ENCODE measurements at places on chromosomes 2 and 18.

- no peak for DNase-seq
These were observed 59.6 kb upstream of the ZFP36L2 start for GRCh38 chr2:43285987-43286386.

DNA sequence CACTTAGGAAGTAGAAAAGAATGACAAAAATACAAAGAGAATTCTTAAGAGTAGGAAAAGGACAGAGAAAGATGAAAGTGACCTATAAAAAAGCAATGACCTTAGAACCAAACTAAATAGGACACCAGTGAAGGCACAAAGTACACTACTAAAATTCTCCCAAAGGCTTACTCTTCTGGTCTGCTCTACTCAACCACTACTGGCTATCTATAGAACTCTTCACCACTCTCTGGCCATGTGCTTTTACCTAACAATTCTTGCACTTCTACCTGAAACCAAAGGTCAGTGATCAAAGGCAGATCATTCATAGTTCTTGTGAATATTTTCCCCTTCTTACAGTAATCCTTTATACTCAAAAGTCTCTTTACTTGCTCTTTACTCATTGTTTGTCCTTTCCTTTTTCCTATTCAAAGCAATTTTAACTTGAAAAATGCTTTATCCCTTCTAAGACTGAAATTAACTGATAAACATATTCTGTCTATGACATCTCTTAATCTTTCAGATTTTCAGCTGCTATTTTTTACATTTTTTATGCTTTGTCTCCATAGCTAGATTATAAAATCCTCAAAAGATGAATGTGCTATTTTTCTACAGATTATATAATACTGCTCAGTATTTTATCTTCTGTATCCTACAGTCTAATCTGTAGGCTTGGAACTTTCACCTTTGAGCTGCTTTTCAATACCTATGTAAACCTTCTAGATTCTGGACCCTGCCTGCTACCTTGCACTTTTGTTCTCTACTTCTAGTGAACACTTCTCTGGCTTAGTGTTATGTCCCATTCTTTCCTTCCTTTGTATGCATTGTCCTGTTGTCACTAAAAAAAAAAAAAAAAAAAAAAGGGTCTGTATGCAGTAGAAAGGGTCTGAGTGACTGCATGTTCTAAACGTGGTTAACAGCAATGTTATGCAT is 64.6 kb downstream of the NCKAP1 start:
- no peak for DNase-seq

- no peak for DNase-seq
These were observed 198.1 kb upstream of the RASGRP3 start for GRCh38 chr2:33278245-33278943.

DNA sequence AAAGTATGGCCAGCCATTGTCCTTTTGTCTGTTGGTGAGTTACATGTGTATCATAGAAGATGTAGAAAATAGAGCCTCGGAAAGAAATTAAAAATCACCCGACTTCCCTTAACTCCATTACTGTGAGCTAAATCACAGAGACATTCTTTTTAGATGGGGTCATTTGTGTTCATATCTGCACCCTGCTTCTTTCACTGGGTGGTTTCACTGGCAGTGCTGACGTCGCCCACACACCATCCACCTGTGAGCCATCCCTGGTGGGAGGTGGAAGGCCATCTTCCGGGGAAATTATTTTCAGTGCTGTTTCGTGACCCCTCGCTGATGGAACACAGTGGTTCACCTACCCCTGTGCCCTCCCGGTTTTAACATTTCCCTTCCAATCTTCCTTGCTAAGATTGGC is 21.2 kb downstream of the SH3BP4 start:
- no peak for DNase-seq

DNA sequence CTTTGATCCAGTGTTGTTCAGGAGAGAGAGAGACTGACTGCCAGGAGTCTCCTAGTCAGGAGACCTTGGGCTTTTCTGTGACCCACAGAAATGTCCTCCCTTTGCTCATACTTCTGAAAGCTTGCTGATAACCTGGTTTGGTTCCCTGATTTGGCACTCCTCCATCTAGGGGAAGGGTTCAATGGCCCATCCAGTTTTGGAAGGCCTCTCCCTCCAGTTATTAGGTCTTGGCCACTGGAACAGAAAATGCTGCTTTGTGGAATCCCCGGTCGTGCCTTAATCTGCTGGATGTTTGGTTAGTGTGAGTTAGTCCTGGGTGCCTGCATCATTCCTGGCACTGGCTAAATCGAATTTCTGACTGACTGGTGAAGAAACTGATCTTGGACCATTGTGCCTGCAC is 35.7 kb downstream of the KDM3A start:
- no peak for DNase-seq

DNA sequence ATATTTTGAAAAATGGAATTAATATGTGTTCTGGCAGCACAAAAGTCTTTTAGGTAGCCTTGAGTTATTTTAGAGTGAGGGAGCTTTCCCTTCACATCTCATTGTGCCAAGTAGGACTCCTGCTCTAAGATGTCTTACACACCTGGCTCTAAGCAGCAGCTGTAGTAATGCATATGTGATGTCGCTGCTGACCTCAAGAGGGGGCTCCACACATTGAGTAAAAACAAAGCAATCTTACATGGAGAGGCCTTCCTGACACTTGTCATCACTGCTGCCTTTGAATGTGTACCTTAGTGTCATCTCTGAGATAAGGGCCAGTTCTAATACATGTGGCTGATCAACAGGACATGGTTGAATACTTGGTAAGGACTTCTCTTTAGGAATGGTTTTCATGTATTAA is 75.8 kb downstream of the ACTR3 start:
- no peak for DNase-seq

- DNase-seq, result peak; percentile 53
These were observed 183.4 kb upstream of the FN1 start for GRCh38 chr2:215619022-215619958.

DNA sequence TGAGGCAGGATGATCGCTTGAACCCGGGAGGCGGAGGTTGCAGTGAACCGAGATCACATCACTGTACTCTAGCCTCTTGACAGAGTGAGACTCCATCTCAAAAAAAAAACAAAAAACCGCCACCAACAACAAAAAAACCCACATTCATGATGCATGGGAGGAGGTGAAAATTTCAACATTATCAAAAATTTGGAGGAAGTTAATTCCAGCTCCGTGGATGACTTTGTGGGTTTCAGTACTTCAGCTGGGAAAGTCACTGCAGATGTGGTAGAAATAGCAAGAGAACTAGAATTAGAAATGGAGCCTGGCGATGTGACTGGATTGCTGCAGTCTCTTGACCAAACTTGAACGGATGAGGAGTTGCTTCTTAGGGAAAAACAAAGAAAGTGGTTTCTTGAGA is 74.3 kb downstream of the PRKCE start:
- DNase-seq, result no peak

GRCh38 chr18:77557046-77557587 is 307.5 kb downstream of the GALR1 start:
- peak; percentile 63 for DNase-seq

DNA sequence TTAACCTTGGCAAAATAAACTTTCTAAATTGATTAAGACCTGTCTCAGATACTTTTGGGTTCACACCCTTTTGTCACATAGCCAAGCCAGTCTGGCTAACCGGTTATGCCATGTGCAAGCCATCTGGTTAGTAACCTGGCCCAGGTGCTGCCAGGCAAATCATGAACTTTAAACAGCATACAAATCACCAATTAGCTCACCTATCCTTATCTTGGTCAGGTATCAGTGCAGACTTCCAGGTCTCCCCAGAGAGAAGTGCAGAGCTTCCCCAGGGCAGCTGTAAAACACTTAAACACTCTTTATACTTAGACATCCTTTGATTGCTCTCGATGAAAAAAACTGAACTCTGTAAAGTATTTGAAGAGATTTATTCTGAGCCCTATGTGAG is 14.9 kb upstream of the MC5R start:
- DNase-seq, result no peak

- DNase-seq, result no peak
These were observed 68.5 kb downstream of the PLB1 start for GRCh38 chr2:28564346-28564745.

DNA sequence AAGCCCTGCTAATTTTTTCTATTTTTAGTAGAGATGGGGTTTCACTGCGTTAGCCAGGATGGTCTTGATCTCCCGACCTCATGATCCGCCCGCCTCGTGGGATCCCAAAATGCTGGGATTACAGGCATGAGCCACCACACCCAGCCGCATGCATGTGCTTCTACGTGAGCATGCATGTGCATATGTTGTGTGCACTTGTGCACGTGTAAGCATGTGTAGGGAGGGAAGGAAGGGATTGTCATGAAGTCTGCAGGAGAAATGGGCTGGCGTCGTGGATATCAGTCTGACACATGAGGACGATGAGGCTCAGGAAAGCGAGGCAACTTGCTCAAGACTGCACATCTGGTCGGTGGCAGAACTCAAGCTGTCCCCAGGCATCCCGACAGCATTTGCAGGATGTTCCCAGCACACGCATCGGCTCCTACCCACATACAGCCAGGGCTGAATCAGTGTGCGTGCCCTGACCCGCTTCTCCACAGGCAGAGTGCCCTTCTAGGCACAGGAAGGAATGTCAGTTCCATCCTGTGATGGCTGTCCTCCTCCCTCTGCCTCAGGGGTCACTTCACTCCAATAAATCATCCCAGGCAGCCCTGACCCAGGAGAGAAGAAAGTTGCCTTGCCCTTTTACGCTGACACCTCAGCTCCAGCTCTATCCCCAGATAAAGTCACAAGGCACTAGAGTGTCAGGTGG is 49.9 kb upstream of the SLC14A2 start:
- DNase-seq, result no peak

DNA sequence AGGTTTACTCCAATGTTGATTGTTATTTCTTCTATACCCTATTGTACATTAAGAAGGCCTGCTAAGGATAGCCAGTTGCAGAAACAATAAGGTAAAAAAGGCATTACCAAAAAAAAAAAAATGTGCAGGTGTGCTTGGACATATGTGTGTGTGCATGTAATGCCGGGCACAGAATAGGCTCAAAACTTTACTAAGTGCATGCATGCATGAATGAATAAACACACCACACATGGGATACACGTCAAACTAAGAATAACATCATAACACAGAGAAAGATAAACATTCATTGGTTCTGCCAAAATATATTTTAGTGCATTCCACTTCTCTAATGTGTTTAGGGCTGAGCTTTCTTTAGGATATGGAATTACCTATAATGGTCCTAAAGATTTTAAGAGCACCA is 298.2 kb downstream of the TCF4 start:
- DNase-seq, result no peak

GRCh38 chr2:105329561-105330495 is at the start of gene TGFBRAP1:
TGFBRAP1 (minus strand) TSS chr2:105329735; CDS start chr2:105308301, 21,434 bp downstream.
- DNase-seq, result peak; percentile 75

GRCh38 chr2:187544371-187545080 is 9.7 kb downstream of the TFPI start:
- no peak for DNase-seq

- no peak for DNase-seq
These were observed 286.8 kb downstream of the MYCN start for GRCh38 chr2:16226943-16227664.

GRCh38 chr18:2969695-2970094 is 43.2 kb downstream of the LPIN2 start:
- no peak for DNase-seq

- DNase-seq, result no peak
These were observed 19.2 kb upstream of the IL36G start for GRCh38 chr2:112958428-112959108.

DNA sequence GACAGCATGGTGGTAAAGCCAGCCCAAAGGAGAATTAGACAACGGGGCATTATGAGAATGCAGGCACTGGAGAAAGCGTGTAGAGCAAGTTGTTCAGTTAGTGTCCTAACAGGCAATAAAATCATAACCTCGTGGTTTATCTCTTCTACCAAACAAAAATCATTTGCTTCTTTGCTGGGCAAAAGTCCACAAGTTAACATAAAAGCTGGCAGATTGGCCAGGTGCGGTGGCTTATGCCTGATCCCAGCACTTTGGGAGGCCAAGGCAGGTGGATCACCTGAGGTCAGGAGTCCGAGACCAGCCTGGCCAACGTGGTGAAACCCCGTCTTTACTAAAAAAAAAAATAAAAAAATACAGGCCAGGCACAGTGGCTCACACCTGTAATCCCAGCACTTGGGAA is 364.1 kb downstream of the SETBP1 start:
- DNase-seq, result no peak

DNA sequence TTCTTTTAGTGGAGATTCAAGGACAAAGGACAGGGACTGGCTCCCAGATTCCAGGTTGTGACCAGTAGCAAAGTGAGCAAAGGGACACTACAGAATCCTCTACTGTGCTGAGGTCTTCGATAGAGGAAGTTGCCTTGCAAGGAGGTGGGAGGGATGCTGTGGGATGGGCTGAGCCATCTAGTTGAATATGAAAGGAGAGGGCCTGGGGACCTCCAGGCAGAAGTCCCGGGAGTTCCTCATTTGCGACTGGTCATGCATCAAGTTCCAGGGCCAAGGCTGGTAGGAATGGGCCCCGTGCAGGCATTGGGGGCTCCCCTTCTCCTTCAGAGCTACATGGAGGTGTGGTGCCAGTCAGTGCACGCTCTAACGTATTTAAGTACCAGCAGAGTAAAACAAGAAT is 12.6 kb upstream of the PROM2 start:
- no peak for DNase-seq

- no peak for DNase-seq
These were observed 598.6 kb downstream of the NYAP2 start for GRCh38 chr2:225998116-225998515.

DNA sequence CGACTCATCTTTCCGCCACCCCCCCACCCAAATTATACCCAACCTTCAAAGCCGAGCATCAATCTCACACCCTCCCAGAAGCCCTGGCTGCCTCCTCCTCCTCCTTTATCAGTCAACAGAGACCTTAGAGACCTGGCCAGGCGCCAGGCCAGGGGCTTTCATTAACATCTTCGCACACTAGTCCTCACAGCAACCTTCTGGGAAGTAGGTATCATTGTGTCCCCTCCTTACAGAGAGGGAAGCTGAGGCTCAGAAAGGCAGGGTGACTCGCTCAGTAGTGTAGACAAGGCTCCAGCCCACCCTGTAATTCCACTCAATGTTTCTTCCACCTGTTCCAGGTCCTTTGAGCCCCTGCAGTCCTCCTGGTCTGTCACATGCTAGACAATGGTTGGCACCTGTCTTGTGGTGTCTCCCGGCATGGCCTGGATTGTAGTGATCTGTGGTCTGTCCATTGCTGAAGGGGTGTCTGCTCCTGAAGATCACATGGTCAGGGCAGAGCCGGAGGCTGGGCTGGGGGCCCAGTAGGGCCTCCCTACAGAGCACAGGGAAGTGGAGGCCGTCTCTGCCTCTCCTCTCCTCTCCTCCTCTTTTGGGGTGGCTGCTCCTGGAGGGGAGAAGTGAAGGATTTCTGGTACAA is 36.0 kb downstream of the KLHL29 start:
- DNase-seq, result peak; percentile 37

- DNase-seq, result no peak
These were observed 53.5 kb upstream of the CYP1B1 start for GRCh38 chr2:38129481-38129880.

DNA sequence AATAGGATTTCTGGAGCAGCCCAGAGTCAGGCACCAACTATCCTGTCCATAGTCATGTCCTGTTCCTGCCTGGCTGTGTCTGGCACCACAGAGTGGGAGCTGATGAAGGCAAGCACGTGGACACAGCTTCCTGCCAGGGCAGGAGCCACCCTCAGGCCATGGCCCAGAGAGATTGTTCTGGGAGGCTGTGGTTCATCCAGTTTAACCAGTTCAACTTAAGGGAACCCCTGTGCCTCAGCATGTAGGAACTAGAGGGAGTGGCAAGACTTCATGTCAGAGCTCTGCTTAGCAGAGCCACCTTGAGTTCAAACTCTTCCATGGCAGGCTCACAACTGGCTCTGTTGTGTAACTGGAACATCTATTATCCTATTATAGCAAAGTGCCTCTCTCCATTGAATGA is 73.2 kb upstream of the NCKAP5 start:
- DNase-seq, result peak; percentile 49

GRCh38 chr2:240509667-240510512 is 47.9 kb downstream of the ANKMY1 start:
- no peak for DNase-seq

- no peak for DNase-seq
These were observed 76.2 kb upstream of the STAM2 start for GRCh38 chr2:152251811-152252210.

All from ecto neural progenitor cell (in vitro differentiated cells).